ENCODE measurements at places on chromosomes 2 and 18.
A peak's percentile ranks its signal among the peaks of the same experiment; 100 is the strongest.

GRCh38 chr2:237058423-237058822, 27.3 kb upstream of the COPS8 start:
- no peak for DNase-seq

GRCh38 chr2:203327582-203327900, 653 bp upstream of the ABI2 start:
- no peak for DNase-seq

- peak; percentile 97 for DNase-seq
These were observed 47.4 kb upstream of the SMAD7 start for GRCh38 chr18:48997985-48998831.

- no peak for DNase-seq
These were observed 15.3 kb upstream of the RGPD4 start for GRCh38 chr2:107811411-107811810.

- peak; percentile 47 for DNase-seq
These were observed 136.8 kb downstream of the NEDD4L start for GRCh38 chr18:58180738-58181353.

- peak; percentile 39 for DNase-seq
These were observed 368 bp downstream of the TMEFF2 start for GRCh38 chr2:192194265-192194865.

DNA sequence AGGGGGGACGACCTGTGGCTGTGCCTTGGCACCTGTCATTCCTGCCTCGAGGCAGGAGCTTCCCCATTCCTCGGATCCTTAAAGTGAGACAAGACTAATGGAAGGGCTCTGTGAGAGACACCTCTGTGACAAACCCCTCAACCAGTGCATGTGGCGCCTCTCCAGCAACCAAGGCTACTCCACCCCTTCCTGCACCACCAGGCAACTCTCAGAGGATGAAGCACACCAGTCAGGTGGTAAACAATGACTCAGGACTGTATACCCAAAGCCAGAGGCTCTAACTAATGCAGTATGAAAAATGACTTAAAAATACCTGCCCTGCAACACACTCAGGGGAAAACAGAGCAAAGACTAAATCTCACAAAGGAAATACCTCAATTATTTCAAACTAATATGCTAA, 136.9 kb downstream of the UXS1 start:
- no peak for DNase-seq

- DNase-seq, result peak; percentile 11
These were observed 57.4 kb downstream of the KIDINS220 start for GRCh38 chr2:8779795-8780671.

- DNase-seq, result no peak
These were observed 142.2 kb downstream of the OSR1 start for GRCh38 chr2:19216238-19216637.

Data from IMR-90 (cell line).